CD4-positive, alpha-beta T cell treated with Interleukin-2 at 100 ng/mL for 4 hours (primary cell): ENCODE measurements at places on chromosomes 13 and 19.

DNA sequence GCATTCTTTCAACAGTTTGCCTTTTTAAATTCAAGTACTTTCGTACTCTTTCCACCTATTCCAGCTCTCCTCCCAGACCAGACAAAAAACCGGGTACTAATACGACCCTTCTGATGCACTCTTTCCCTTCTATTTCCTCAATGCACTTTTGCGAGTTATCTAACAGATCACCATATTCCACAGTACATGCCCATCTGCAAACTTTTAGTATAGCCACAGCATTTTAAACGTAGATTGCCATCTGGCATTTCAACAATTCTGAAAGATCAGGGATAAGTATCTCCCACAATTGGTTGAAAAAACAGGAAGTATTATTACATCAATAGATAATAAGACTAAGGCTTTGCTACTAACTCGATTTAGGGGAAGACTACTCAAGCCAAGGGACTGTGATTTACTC lies 31.5 kb downstream of the RBM26 start:
- DNase-seq, result no peak

GRCh38 chr19:1913781-1914577 lies 8.8 kb downstream of the ADAT3 start:
- DNase-seq, result no peak

DNA sequence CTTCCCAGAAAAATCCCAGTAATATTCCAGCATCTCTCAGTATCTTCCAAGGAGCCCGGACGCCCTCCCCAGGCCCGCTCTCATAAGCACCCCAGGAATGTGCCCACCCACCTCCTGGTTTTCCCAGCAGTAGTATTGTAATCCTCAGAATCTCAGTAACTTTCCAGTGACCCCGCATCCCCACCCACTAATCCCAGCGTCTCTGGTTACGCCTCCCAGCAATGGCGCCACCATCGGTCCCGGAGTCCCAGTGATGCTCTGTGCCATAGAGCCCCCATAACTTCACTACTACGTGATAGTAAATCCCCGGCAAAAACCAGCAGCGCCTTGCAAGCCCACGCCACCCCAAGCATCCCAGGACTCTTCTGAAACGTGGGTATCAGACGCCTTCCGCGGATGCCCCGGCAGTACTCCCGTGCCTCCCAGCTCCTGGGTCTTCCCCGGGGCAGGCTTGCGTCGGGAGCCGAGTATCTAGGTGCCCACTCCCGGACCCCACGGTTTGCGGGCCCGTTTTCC lies 928 bp upstream of the PNPLA6 start:
- DNase-seq, result peak; percentile 18

DNA sequence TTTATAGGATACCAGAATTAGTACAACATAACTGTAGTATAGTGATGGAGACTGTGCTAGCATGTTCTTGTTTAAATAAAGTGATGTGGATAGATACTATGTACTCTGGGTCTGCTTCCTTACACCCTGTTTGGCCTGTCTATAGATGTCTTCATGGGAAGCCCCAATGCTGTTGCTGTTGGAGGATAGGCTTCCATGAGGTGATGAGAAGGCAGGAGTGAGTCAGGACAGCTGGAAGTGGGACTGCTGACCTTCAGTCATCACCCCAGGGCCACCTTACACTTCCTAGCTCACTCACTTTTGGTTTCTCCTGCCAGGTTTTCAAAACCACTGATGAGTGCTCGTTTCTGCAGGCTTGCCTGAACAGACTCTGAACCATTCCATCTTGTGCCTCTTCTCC lies 4.2 kb downstream of the KCTD4 start:
- no peak for DNase-seq

DNA sequence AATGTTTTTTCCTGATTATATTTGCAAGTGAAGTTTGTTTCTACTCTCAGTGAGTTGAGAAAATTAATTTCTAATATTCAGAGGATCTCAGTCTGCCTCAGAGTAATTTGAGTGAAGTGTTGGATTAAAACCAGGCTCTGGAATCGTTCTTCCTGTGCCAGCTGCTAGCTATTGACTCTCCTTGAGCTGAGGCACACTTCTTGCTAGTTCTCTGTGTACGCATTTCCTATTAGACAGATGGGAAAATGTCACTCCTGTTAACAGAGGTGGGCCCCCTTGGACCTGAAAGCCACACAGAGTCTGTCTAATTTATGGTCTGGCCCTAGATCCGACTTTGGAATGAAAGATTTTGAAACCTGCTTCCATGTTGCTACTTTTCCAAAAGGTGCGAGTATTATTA lies 107.6 kb upstream of the RNF113B start:
- no peak for DNase-seq

DNA sequence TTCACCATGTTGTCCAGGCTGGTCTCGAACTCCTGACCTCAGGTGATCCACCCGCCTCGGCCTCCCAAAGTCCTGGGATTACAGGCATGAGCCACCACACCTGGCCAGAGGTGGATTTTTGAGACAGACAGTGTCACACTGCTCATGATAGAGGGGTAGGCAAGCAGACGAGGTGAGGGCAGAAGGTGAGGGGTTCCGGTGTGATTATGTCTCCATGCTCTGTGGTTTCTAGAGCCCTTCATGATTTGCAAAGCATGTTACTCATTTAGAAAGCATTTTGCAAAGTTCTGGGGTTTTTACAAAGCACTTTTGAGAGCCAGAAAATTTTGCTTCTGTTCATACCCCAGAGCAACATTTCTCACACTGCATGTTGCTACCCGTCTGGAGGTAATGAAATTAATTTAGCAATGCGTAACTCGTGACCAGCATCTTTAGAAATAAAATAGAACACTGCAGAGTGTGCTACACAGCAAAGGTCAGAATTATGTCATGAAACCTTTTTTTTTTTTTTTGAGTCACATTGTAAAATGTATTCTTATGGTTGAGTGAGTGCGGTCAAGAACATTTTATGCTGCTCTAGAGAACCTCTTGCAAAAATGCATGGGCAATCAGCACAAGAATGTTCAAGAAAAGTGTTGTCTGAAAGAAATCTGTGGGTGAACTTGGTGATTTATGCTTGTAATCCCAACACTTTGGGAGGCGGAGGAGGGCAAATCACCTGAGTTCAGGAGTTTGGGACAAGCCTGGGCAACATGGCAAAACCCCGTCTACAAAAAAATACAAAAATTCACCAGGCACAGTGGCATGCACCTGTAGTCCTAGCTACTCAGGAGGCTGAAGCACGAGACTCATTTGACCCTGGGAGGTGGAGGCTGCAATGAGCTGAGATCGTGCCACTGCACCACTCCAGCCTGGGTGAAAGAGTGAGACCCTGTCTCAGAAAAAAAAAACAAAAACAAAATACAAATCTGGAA lies 58.0 kb downstream of the MAP4K1 start:
- peak; percentile 64 for DNase-seq

GRCh38 chr19:45768655-45768983 lies 433 bp downstream of the SIX5 start:
- peak; percentile 30 for DNase-seq

- peak; percentile 1 for DNase-seq
Measured at GRCh38 chr13:39892721-39893685, 237.5 kb downstream of the COG6 start.

DNA sequence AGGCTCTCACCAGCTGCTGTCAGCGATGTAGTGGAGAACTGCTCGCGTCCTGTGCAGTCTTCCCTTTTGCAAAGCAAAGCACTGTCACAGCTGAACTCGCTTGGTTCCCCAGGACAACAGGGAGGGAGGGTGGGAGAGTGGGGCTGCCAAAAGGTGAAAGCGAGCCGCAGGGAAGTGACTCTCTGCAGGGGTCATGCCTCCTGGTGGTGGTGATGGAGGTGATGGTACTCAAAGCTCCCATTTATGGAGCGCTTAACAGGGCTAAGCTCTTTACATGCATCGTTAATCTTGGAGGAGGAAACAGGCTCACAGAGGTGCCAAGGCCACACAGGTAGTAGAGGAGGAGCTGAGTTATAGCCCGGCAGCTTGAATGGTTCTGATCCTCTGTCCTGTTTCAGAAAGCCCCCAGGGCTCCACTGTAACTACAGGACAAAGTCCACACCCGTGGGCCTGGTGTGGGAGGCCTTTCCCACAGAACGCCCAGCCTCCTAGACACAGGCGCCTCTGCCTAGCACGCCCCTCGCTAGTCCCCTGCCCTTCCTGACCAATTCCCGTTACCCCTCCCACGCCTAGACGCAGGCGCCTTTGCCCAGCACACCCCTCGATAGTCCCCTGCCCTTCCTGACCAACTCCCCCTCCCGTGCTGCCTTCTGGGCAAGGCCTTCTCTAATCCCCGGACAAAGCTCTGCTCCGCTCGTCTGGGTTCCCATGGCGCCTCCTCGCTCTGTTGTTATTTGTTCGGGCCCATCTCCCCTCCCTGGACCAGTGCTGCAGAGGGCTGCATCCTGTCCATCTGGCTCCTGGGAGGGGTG lies 10.7 kb downstream of the PPP1R37 start:
- no peak for DNase-seq

- DNase-seq, result peak; percentile 16
Measured at GRCh38 chr13:21625366-21625765, 21.4 kb upstream of the MICU2 start.

- no peak for DNase-seq
Measured at GRCh38 chr19:4714016-4714415, 9.6 kb downstream of the DPP9 start.

GRCh38 chr13:73481886-73482445 lies 423.2 kb downstream of the KLF5 start:
- no peak for DNase-seq

DNA sequence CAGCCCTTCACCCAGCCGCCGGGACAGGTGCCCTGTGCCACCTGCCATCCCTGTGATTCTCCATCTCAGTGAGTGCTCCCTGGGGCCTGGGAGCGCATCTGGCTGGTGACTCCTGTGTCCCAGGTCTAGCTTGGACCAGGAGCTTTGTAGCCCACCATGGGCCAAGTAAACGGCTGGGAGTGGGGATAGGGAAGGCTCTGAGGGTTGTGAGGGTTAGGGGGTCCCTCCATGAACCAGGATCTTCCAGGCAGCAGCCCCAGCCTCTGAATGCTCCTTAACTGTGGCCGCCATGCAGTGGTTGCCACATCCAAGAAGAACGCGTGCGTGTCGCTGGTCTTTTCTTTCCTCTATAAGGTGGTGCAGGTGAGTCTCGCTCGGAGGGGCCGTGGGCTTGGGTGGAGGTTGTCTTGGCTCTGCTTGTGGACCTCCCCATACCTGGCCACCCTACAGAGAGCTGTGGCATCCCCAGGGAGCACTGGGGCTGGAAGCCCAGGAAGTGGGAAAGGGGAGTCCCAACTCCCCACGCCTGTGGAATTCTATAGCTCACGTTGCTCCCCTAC lies 8.4 kb downstream of the AP1M1 start:
- no peak for DNase-seq

DNA sequence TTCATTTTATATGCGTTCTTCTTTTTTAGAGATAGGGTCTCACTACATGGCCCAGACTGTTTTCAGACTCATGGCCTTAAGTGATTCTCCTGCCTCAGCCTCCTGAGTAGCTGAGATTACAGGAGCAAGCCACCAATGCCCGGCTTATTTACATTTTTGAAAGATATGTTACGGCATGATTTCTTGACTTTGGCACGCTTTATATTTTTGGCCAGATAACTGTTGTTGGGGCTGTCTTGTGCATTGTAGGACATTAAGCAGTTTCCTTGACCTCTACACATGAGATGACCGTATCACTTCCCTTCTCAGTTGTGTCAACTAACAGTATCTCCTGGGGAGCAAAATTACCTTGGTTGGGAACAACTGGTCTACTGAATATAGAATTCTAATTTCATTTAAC lies 28.9 kb upstream of the CLDN10 start:
- no peak for DNase-seq

GRCh38 chr19:37692956-37693620 lies 26.5 kb downstream of the ZNF607 start:
- no peak for DNase-seq

DNA sequence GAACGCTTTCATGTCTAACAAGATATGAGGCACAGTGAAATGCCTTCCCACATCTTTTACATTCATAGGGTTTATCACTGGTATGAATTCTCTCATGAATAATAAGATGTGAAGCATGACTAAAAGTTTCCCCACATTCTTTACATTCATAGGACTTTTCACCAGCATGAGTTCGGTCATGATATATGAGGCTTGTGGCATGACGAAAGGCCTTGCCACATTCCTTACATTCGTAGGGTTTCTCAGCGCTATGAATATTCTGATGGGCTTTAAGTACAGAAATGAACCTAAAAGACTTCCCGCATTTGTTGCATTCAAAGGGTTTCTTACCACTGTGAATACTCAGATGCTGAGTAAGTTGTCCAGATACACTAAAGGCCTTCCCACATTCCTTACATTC lies 21.3 kb downstream of the ZNF607 start:
- no peak for DNase-seq

DNA sequence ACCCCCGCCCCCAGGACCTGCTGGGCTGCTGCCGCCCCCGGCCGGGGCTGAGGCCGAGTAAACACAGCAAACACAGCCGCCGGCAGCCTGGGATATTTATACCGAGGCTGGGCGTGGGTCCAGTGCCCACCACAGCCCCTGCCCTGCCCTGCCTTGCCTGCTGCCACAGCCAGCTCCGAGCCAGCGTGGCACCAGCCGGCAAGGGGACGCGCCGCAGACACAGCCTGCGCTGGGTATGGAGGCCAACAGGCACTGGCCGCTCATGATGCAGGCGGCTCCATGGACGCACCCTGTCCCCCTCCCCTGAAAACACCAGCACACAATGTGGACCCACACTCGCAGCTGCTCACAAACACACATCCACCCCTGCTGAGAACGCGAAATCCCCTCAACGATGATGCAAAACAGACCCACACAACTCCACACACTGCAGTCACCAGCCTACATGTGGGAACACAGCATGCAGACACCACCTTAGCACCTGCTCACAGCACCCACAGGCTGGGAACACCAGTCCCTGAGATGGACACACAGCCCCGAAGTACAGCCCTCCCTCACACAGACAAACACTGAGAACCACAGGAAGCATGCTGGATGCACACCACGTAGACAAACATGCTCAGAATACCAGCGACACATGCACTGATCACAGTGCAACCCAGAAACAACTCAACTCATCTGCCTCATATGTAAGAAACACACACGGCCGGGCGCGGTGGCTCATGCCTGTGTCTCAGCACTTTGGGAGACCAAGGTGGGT lies 16.2 kb downstream of the CCDC97 start:
- DNase-seq, result no peak

- DNase-seq, result no peak
Measured at GRCh38 chr19:13396250-13397080, 109.8 kb downstream of the CACNA1A start.

GRCh38 chr13:33212396-33212795 lies 73.2 kb downstream of the STARD13 start:
- no peak for DNase-seq

GRCh38 chr19:40777937-40778705 lies at the start of gene RAB4B:
Gene RAB4B (plus strand): TSS chr19:40778247. CDS start chr19:40778376, 129 bp downstream.
- peak; percentile 100 for DNase-seq

- no peak for DNase-seq
Measured at GRCh38 chr19:1232652-1233072, 5.1 kb downstream of the CBARP start.
